ENCODE measurements at places on chromosomes 12 and 14.

- no peak for DNase-seq
Observed at GRCh38 chr12:91766454-91766853, 379.2 kb downstream of the BTG1 start.

DNA sequence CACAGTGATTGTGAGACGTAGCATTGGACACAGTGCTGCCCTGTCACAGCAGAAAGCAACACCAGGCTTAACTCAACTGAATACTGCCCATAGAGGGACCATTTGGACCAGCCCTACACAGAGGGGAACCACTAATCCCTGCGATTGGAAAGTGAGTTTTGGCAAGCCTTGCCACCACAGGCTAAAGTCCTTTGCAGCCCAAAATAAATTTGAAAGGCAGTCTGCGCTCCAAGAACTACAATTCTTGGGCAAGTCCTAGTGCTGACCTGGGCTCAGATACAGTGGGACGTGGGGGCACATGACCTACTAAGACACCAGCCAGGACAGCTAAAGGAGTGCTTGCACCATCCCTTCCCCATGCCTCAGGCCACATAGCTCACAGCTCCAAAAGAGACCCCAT, 331.4 kb upstream of the GARIN2 start:
- no peak for DNase-seq

- DNase-seq, result no peak
Observed at GRCh38 chr12:13227191-13227590, 30.7 kb downstream of the EMP1 start.

- DNase-seq, result no peak
Observed at GRCh38 chr12:125131958-125132357, 66.7 kb downstream of the AACS start.

DNA sequence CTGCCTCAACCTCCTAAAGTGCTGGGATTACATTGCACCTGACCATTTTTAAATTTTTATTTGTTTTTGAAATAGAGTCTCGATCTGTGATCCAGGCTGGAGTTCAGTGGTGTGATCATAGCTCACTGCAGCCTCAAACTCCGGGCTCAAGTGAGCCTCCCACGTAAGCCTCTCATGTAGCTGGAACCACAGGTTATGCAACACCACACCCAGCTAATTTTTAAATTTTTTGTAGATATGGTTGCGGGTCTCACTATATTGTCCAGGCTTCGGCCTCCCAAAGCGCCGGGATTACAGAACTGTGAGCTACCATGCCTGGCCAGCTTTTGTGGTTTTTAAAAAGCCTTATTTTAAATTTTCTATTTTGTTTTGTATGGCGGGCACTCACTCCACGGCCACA, 2.2 kb upstream of the DRAM1 start:
- no peak for DNase-seq

DNA sequence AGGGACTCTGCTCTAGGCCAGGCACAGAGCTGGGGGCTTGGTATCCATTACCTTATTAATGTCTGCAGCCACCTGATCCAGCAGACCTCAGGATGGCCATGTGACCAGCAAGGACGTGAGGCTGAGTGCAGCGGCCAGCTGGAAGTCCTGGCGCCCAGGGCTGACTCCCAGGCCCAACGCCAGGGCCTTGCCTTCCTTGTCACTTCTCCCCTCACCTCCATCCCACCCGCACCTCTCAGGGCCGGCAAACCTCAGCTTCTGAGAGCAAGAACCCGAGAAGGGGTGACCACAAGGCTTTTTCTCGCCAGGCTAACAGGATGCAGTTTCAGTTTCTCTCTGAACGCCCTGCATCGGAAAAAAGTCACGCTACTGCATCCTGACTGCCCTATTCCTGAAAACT, 15.4 kb downstream of the RAB35 start:
- no peak for DNase-seq

DNA sequence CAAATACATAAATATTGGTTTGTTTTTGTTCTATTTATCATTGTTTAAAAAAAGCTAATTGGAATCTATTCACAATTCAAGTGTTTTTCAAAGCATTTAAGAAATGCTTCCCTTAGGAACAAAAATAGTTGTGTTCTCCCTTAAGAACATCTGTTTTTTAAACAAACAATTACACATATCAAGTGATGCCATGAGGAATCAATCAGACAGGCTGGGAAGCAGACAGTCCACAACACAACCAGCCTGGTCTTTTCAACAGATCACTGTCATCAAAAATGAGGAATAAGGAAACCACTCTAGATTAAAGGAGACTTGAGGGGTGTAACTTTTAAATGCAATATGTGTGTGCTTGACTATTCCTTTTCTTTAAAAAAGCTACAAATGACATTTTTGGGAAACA, 25.5 kb downstream of the GALC start:
- no peak for DNase-seq

- DNase-seq, result no peak
Observed at GRCh38 chr14:29007990-29008389, 241.4 kb downstream of the FOXG1 start.

- no peak for DNase-seq
Observed at GRCh38 chr12:57902478-57902969, 38.8 kb upstream of the ATP23 start.

- DNase-seq, result no peak
Observed at GRCh38 chr12:71243370-71243769, 85.6 kb upstream of the TSPAN8 start.

GRCh38 chr12:72610854-72611358, 338.7 kb downstream of the TRHDE start:
- no peak for DNase-seq

GRCh38 chr14:74980731-74981461, 21.8 kb upstream of the EIF2B2 start:
- peak; percentile 60 for DNase-seq

DNA sequence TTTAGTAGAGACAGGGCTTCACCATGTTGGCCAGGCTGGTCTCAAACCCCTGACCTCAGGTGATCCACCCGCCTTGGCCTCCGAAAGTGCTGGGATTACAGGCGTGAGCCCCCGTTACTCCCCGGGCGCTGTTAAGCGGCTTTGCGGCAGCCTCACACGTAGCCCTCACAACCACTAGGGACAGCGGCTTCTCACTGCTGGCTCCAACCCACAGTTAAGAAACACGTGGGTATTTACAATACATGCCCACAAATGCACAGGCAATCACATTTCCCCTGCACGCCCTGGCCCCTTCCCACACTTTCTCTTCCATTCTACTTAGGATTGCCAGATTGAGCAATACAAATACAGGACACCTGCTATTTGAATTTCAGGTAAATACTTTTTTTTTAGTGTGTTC, 37.0 kb upstream of the EIF5 start:
- DNase-seq, result no peak

GRCh38 chr12:108565976-108566375, 3.6 kb downstream of the ISCU start:
- peak; percentile 69 for DNase-seq

DNA sequence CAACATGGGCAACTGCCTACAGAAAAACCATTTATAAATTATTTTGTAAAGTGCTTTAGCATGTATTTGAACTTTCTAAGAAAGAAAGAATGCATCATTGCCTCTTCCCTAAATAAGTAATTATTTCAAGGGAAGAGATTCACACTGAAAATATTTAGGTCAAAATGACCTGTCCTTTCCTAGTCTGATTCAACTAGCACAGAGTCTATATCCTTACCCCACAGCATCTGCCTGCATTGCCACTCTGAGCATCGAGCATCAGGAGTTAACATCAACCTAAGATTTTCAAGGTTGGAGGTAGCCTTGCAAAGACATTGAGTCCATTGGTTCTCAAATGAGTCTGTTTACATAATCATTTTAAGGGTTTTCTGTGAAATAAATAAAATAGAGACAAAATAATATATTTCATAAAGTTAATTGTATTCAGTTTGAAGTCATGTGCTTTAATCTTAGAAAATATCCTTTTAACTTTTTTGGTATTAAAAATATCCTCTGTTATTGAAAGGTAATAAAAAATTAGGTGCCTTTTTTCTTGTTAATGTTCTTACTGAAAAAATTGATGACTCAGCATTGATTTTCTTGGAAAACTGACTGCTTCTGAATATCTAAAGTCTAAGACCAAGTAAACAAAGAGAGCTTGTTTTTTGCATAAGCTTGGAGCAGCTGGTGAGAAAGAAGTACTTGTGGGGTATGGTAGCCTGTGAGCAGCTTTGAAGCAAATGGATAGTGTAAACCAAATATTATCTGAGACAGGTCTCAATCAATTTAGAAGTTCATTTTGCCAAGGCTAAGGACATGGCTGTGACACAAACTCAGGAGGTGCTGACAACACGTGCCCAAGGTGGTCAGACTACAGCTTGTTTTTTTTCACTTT, 269.0 kb upstream of the CLEC14A start:
- DNase-seq, result no peak

DNA sequence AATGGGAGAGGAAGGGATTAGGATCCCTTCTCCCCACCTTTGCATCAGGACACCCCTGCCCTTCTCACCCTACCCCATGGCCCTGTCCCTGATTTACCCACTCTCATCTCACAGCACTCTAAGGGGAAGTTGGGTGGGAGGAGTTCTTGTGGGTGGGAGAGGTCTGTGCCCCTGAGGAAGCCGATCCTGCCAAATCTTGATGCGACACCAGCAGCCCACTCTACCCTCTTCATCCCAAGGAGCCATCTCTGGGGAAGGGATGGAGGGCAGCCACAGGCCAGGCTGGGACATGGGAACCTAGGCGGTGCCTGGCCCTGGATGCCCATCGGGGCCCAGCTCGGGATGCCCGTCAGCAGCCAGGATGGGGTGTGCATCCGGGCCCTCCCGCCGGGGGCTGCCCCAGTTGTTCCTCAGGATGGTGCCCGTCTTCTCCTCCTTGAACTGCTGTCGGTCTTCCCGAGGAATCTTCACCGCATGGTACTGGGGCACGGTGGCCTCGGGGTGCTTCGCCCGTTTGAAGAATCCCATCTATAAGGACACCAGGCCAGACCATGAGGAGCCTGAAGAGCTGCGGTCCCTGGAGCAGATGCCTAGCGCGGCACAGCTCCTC, 22.8 kb downstream of the ITGA7 start:
- no peak for DNase-seq

GRCh38 chr14:69797573-69798338, 715 bp upstream of the SLC10A1 start:
- no peak for DNase-seq

- DNase-seq, result no peak
Observed at GRCh38 chr14:104734991-104735779, 11.2 kb downstream of the ADSS1 start.

DNA sequence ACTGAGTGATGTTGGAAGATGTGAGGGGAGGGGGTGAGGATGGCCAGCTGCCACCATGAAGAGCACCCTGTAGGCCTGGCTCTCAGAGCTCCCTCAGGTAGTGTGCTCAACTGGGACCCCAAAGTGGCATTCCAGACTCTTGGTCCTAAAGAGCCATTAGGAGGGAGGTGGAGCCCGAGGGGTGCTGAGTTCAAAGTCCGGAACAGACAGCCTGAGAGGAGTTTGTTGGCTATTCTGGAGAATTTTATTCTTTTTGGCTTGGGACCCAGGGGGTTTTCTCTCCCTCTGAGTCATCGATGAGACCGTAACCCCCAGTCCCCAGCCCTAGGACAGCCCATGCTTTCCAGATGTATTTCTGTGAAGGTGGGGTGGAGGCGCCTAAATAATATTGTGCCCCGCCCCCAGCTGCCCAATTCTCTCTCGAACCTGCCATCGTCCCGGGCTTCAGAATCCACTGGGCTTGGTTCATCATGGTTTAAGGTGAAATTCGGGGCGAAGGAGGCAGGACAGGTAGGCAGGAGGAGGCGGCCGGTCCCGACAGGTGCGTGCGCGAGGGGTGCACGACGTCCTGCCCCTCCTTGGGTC, 690 bp upstream of the RBP5 start:
- no peak for DNase-seq

GRCh38 chr12:111544032-111544431, 55.1 kb downstream of the ATXN2 start:
- no peak for DNase-seq

GRCh38 chr14:51533872-51534553, 117.7 kb upstream of the FRMD6 start:
- DNase-seq, result no peak

- peak; percentile 3 for DNase-seq
Observed at GRCh38 chr12:68158432-68158831, 1.1 kb downstream of the IFNG start.

GRCh38 chr14:97838986-97839385, 1041.8 kb downstream of the VRK1 start:
- no peak for DNase-seq

DNA sequence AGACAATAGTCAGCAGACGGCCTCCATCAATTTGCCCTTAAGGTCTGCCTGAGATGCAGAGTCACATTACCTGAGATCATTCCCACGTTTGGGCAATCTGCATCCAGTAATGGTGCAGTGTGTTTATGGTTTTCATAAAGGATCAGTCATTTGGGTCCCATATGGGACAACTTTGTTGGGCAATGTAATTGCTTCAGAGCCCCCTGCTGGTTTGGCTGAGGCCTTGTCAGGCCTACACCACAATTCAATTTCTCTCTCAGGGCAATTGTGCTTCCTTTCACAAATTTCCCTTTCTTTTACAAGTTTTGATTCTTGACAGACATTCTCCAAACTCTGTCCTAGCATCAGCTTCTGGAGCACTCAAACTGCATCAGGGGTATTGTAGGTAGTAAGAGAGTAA, 191.2 kb upstream of the SSTR1 start:
- DNase-seq, result no peak

GRCh38 chr12:100164153-100164704, 21.6 kb upstream of the BLTP3B start:
- DNase-seq, result no peak

GRCh38 chr14:93332397-93332852, 411 bp downstream of the BTBD7 start:
- peak; percentile 43 for DNase-seq

DNA sequence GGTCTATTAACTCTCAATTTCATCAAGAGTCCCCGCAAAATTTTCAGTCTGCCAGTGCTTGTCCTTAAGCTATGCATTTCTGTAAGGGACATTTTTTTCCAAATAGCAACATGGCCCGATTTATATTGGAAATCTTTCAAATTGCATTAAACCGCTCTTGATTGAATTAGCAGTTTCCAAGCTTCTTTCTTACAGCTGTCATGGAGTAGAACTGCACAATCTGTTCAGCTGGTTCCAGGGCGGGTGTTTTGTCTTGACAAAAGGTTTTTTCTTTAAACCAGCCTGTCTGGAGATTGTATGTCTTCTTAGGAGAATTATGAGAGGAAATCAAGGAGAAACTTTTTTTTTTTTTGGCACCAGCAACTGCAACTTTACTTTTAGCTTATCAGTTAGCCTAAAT, 185.8 kb downstream of the ALG10B start:
- DNase-seq, result no peak

GRCh38 chr14:99952039-99952438, 113.2 kb upstream of the EVL start:
- no peak for DNase-seq

GRCh38 chr14:104441275-104442106, 138.1 kb upstream of the C14orf180 start:
- no peak for DNase-seq
